ENCODE measurements at places on chromosomes 3 and 15. TPM values are rescaled to one million over a fixed set of nuclear protein-coding genes. Genes with fewer than 3 reads are reported as not detected.

The GOLGA6L7 gene
- not detected for polyA plus RNA-seq

The ADAMTSL3 gene
- 8.8 TPM for polyA plus RNA-seq

The CRELD1 gene
- 31.1 TPM for polyA plus RNA-seq

The LSMEM2 gene
- 0.03 TPM for polyA plus RNA-seq

The A4GNT gene
- polyA plus RNA-seq = not detected

The PLCB2 gene
- 2.1 TPM for polyA plus RNA-seq

The EPHA3 gene
- polyA plus RNA-seq = 0.44 TPM

The SLC51B gene
- polyA plus RNA-seq = 1.9 TPM

The DUOXA2 gene
- polyA plus RNA-seq = 0.07 TPM

The POMGNT2 gene
- polyA plus RNA-seq = 6.5 TPM

The MME gene
- polyA plus RNA-seq = 4.1 TPM
